Panc1 (cell line): ENCODE measurements at places on chromosomes 5 and 9.

GRCh38 chr5:171840711-171841522, 55.3 kb downstream of the SMIM23 start:
- DNase-seq: no peak

DNA sequence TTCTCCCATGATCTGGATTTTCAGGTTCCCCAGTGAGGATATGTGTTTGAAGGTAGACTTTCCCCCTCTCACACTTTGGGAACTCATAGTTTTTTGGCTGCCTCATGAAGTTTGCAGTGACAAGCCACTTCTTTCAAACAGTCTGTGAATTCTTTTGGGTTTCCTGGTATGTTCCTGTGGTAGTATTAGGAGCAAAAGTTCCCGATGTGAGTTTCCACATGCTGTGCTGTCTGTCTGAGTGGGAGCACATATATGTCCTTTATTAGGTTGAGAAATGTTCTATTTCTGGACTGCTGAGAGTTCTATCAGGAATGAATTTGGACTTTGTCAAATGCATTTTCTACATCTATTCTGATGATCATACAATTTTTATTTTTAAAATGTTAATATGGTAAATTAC, 273.2 kb upstream of the TARS1 start:
- no peak for DNase-seq

GRCh38 chr9:98775831-98776441, 20.4 kb downstream of the ANKS6 start:
- DNase-seq: peak; percentile 18

DNA sequence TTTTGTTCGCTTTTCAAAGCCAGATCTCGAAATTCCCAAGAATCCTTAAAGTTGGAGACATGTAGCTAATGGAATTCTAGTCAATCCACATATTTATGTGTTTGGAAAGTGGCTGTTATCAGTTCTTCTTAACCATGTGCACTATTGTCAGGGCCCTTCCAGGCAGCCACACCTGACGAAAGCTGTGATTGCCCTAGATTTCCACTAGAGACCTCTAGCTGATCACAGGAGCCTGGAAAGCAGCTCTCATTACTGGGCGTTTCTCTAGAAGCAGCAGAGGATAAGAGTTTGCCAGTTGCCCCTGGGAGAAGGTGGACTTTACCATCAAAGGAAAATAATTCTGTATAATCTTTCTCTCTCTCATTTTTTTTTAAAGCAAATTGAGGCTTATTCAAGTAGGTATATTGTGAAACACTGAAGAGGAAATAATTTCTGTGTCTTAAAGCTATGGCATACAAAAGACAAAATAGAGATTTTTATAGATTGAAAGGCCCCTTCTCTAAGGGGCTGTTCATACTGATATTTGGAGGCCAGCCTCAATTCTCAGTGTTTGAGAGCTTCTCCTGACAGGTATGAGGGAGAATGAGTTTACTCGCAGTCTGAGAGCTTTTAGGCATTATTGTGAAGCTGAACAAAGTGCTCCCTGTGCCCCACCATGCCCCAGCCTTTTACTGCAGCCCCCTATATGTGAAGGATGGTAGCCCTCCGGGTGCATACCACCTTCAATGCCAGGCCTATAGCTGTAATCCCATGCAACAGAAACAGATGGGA, 405.4 kb upstream of the ACTBL2 start:
- DNase-seq: peak; percentile 27

DNA sequence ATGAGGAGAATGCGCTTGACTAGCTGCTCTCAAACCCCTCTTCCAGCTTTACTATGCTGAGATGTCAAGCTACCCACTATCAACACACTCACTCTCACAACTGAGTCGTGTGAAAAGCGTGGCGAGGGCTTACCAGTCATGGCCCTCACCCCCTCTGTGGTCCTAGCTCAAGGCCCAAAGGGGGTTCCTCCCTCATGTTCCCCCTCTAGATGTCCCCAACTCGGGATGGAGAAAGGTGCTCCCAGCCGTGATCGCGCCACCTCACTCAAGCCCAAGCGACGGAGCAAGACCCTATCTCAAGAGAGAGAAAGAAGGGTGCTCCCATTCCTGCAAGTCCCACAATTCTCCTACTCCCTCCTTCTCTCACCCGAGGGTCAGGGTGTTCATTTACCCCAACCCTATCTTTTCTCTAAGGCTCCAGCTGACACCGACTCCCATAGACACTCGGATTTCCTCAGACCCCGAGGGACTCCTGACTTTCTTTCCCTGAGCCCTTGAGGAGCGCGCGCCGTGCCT, 559 bp downstream of the SLC38A9 start:
- DNase-seq: no peak

- no peak for DNase-seq
Measured at GRCh38 chr5:16051246-16051755, 128.3 kb downstream of the MARCHF11 start.

GRCh38 chr9:22401671-22402070, 45.0 kb upstream of the DMRTA1 start:
- DNase-seq: no peak

GRCh38 chr9:75858497-75859092, 31.9 kb upstream of the PCSK5 start:
- DNase-seq: no peak

GRCh38 chr5:112793201-112793600, 55.5 kb downstream of the APC start:
- no peak for DNase-seq

- DNase-seq: no peak
Measured at GRCh38 chr5:177330991-177331842, 19.5 kb upstream of the MXD3 start.

DNA sequence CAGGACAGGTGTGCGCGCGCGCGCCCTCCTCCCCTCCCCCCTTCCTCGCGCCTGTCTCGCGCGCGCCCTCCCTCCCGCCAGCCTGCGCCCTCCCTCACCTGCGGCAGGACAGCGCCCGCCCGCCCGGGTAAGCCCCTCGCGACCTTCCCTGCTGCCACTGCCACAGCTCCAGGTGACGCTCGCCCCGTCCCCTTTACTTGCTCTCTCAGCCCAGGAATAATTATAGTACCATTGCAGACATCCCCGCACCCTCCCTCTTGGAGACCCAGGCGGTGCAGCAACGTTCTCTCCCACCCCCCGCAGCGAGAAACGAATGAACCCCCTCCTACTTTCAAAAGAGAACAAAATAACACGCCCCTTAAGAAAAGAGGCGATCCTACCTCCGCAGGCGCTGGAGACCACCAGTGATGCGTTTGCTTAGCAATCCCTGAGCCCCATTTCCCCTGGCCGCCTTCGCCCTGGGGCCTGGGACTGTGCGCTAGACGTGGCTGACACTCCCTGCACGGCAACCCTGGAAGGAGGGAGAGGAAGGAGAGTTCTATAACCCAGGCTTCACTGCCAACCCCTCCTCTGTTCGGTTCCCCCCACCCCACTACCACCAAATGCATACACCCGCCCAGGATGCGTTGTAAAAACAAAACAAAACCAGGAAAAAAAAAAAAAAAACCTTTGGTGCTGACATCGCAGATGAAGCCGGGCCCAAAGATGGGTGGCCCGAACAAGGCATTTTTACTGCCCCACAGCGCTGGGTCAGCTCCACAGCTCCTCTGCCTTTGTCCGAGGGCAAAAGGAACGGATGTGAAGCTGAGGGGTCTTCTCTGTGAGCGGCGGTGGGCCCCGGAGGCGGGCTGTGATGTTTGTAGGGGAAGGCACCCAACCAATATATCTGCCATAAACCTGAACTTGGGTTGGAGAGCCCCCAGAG, 5.6 kb upstream of the PURA start:
- DNase-seq: no peak

- DNase-seq: no peak
Measured at GRCh38 chr9:73548201-73548600, 396.5 kb downstream of the ANXA1 start.

DNA sequence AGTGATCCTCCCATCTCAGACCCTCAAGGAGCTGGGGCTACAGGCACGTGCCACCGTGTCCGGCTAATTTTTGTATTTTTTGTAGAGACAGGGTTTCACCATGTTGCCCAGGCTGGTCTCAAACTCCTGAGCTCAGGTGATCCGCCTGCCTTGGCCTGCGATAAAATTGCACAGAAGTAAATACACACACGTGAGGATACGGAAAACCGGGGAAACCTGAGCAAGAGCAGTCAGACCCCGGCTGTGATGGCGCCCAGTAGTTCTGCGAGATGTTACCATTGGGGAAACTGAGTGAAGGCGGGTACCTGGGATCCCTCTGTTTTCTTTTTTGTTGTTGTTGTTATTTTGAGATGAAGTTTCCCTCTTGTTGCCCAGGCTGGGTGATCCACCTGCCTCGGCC, 114.9 kb downstream of the C9orf50 start:
- no peak for DNase-seq

DNA sequence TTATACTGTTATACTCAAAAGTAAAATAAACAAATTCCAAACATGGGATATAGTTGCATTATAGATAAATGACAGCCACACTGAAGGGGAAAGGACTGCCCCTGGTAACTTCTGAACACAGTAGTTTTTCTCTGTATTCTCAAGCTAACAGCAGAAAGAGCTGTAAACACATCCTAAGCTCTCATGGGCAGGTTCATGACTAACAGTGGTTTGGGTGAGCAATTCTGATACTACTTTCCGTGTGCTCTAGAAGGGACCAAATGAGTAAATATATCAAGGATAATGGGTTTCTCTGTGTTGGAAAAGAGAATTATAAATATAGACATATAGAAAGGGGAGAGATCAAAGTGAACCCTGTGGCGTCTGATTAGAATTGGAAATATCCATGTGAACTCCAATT, 2.2 kb upstream of the LCN6 start:
- no peak for DNase-seq

DNA sequence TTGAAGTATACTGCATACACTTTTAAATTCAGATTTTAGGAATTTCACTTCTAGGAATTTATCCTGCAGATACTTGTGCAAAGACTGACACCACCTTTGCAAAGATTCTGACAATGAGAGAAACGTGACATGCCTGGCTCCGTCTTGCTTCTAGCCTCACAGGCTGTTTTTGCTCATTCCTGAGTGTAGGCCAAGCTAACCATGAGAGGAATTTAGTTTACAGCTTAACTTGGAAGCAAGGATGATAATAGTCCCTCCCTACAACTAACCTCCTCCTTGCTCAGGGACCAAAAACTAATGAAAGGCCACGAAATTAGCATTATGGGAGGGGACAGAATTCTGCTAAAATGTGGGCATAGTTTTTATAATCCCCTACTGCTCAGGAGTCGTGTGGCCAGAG, 31.1 kb downstream of the C5orf22 start:
- DNase-seq: no peak
